ENCODE measurements at places on chromosomes 12 and 14.

DNA sequence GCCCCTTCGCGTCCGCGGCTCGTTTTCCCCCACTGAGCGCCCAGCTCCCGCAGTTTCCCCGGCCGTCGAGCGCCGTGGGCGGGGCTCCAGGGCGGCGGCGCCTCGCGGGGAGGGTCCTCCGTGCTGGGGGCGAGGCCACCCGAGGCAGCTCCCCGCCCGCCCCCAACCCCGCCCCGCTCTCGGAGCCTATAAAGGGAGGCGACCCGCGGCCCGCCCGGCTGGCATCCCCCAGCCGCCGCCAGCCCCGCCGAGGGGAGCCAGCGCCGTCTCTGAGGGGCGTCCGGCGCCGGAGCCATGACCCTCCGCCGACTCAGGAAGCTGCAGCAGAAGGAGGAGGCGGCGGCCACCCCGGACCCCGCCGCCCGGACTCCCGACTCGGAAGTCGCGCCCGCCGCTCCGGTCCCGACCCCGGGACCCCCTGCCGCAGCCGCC is at the start of gene TAMALIN:
TSS of gene TAMALIN (plus strand) at position 221 of the 432 bp plus-strand sequence. CDS start at position 295, 74 bp downstream.
- DNase-seq = peak; percentile 73

DNA sequence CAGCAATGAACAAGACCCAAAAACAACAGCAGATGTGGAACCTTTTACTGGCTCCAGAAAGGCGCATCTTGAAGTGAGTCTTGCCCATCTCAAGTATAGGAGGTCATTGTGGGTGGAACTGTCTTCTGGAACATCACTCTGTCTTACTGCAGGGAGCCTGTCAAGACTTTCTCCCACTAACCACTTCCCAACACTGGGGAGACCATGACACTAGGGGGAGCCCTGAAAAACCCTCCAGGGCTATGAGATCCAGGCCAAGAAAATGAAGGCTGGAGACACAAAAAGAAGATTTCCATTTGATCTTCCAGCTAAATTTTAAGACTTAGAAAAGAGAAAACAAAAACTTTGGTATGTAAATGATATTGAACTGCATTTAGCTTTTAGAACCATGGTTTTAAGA is 13.5 kb upstream of the ATG14 start:
- no peak for DNase-seq

GRCh38 chr14:75595226-75595625 is 16.8 kb downstream of the FLVCR2 start:
- no peak for DNase-seq

GRCh38 chr14:94673781-94674231 is 61.6 kb downstream of the SERPINA3 start:
- DNase-seq = no peak

DNA sequence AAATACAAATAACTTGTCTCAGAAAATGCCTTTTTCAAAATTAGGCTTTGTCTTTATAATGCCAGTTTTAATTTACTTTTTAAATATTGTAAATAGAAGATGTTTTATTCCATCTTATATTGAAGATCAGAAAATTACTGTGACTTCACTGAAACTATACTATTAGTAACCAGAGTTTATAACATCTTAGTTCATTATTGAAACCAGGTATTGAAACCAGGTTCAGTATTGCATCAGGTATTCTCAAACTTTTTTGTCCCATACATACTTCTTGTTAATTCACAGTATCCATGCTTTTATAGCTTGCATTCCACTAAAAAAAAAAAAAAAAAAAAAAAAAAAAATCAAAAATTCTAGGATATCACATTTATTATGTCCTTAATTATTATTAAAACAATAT is 227.5 kb downstream of the GXYLT1 start:
- no peak for DNase-seq

- DNase-seq = no peak
These were observed 11.5 kb upstream of the CHD4 start for GRCh38 chr12:6618483-6619225.

GRCh38 chr14:57136669-57137328 is 131.9 kb downstream of the EXOC5 start:
- no peak for DNase-seq

DNA sequence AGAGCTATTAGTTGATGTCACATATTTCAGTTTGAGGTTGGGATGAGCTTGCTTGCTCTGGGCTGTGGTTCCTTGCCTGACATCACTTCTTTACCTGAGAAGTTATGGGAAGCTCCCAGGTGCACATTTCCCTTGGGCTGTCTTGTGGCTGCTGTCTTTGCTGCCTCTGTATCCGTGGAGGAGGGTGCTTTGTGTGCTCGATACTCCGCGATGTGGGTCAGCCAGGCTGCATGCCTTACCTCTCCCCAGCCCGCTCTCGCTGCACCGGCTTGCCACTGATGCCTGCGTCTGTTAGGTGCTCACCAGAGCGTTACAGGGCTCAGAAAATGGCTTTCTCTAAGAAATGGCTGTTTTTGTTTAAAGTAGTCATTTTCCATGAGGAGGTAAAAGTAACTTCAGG is 19.6 kb downstream of the PELI2 start:
- no peak for DNase-seq

- DNase-seq = no peak
These were observed 21.8 kb upstream of the RTRAF start for GRCh38 chr14:51967521-51967920.

DNA sequence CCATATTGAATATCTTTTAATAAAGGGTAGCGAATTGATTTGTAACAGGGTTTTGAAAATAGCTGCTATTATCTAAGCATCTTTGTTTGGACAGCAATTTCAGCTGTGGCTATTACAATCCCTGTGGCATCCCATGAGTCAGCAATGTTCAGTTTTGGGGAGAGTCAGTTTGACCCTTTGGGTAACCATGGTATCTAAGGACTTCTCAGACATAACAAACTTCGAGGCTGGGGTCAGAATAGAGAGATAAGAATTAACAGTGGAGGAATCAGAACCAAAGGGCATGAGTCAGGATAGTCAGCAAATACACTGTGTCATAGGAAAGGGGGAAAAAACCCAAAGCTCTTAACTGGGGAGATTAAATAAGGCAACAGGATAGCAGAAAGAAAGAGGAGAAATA is 11.7 kb upstream of the PTHLH start:
- DNase-seq = no peak

GRCh38 chr12:49705479-49706134 is 1.6 kb downstream of the FMNL3 start:
- no peak for DNase-seq

DNA sequence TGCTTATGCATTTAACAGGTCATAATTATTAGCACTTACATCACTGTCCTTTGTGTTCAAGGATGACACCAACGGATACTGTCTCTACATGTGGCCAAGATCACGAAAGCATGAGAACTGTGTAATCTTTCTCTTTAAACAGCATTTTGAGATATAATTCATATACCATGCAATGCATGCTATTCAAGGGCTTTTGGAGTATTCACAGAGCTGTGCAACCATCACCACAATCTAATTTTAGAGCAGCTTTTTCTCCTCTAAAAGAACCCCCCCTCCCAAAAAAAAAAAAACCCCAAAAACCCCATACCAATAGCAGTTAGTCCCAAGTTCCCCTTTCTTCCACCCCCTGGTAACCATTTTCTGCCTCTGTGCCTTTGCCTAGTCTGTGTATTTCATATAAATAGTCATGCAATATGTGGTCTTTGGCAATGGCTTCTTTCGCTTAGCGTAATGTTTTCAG is 60.6 kb downstream of the SPRING1 start:
- DNase-seq = no peak

DNA sequence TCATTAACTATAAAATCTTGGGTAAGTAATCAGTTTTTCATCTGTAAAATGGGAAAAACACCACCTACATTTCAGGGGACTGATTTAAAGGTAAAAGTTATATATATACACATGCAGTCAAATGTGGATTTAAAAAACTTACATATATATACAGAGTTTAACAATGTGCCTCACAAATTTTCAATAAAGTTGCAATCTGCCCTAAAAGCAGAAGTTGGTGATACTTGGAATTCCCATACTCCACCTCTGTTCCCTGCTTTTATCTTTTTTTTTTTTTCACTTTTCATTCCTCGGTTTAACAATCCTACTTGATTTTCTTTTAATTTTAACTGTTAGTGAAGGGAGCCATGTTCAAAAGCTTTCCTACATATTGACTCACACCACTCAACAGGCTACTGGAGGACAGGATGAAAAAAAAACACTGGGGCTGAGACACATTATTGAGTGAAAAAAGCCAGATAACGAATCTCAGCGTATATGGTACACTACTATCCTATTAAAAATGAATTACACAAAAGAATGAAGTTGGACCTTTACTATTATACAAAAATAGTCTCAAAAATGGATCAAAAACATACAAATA is 24.3 kb downstream of the SPPL3 start:
- no peak for DNase-seq

Measured in activated CD8-positive, alpha-beta memory T cell treated with anti-CD3 and anti-CD28 coated beads for 1 hour (primary cell).